ENCODE measurements at places on chromosomes 13 and 19.

- no peak for DNase-seq
These were observed 155.6 kb upstream of the IRS2 start for GRCh38 chr13:109941951-109942350.

DNA sequence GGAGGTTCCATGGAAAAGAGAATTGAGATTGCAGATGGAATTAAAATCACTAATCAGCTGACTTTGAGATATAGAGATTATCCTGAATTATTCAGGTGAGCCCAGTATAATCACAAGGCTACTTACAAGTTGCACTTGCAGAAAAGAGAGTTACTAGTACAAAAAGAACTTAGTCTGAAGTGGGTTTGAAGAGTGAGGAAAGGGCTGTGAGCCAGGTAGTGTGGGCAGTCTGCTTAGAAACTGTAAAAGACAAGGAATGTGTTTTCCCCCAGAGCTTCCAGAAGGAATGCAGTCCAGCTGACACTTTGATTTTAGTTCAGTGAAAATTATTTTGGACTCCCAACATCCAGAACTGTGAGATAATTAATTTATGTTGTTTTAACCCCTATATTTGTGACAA lies 285.4 kb upstream of the GPC6 start:
- DNase-seq, result no peak

- no peak for DNase-seq
These were observed 96.0 kb downstream of the OLFM4 start for GRCh38 chr13:53124623-53125022.

- no peak for DNase-seq
These were observed 295.9 kb downstream of the DIAPH3 start for GRCh38 chr13:59867867-59868266.

DNA sequence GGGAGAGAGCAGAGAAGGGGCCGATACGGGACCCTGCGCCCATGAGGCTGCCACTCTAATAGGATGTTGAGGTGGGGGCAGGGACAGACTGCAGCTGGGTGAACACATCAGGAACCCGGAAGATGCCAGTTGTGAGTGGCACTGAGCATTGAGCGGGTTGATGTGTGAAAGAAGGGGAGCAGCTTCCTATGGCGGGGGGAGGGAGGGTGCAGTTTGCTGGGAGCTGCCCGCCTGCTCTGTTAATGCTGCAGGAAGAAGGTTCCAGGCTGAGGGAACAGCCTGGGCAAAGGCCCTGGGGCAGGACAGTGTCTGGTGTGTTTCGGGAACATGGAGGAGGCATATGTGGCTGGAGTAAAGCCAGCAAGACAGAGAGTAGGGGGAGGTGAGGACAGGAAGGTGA lies 29.8 kb downstream of the DNM2 start:
- no peak for DNase-seq

Data from lung (tissue), 17 donors.